ENCODE measurements at places on chromosomes 7 and 10. TPM values are rescaled to one million over a fixed set of nuclear protein-coding genes. Genes with fewer than 3 reads are reported as not detected.

DNA sequence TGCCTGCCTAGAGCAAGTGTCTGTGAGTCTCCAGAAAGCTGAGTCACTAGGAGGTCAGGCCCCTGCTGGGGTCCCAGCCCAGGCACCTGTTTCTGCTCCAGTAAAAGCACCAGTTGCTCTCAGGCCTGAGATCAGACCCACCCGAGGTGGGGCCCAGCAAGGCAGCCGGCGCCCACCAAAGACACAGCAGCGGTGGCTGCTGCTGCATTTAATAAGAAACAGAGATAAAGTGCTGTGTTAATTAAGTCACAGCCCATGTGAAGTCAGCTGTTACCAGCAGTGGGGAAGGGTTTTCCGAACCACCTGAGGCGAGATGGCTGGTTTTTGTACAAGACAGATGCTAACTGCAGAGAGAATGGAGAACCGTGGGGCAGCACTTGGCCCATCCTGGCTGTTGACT, 12.1 kb upstream of the LRRC18 start:
- H3K27ac ChIP-seq = no peak overlapping the region
- H3K4me1 ChIP-seq = no peaks in the 10 kb centered on the region
- no peak for DNase-seq

The TCF7L2 gene
- 15.3 TPM for total RNA-seq

The VAX1 gene
- total RNA-seq = not detected

The TMEM243 gene
- total RNA-seq = 61.8 TPM

DNA sequence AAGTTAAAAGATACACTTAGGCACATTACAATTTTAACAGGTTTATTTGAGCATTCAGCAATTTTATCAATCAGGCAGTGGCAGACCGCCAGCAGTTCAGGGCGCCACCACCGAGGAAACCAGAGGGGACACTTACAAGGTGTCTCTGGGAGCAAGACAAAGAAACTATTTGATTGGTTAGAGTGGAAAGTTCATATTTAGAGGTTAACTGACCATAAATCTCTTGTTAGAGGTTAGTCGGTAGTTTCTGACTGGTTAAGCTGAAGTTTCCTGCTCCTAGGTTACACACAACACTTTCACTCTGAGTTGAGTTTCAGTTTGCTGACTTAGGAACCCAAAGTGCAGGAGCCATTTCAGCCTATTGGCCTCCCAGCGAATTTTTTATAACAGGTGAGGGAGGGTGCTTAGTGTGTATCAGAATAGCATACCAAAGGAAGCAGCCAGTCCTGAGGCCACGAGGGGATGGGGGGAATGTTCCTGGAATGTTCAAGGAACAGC, 10.8 kb upstream of the PVRIG start:
- H3K4me1 ChIP-seq = peaks cover 30% of the 10 kb centered on the region
- no peak overlapping the region for H3K27ac ChIP-seq
- DNase-seq = no peak

The CCDC172 gene
- not detected for total RNA-seq

DNA sequence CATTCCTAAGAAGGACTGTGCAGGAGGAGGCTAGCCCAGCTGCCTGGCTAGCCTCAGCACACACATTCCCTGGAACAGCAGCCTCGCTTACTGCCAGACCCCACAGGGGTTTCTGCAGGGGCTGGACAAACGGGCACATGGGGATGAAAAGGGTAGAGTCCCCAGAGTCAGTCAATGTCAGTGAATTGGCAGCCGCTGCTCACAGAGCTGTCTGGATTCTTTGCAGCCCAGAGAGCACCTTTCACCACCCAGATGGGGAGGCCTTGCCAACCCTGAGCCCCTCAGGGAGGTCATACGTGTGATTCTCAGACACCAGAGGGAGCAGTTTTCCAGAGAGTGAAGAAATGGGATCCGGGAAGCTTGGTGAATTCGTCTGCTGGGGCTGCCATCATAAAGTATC, 143.3 kb downstream of the KCNMA1 start:
- H3K27ac ChIP-seq = no peak overlapping the region
- no peaks in the 10 kb centered on the region for H3K4me1 ChIP-seq
- DNase-seq = no peak
- no peak overlapping the region for H3K4me3 ChIP-seq

- H3K36me3 ChIP-seq = no peaks in the 10 kb centered on the region
- H3K27ac ChIP-seq = no peak overlapping the region
- DNase-seq = no peak
- no peak overlapping the region for H3K4me3 ChIP-seq
Observed at GRCh38 chr10:29805134-29805723, 170.5 kb upstream of the SVIL start.

DNA sequence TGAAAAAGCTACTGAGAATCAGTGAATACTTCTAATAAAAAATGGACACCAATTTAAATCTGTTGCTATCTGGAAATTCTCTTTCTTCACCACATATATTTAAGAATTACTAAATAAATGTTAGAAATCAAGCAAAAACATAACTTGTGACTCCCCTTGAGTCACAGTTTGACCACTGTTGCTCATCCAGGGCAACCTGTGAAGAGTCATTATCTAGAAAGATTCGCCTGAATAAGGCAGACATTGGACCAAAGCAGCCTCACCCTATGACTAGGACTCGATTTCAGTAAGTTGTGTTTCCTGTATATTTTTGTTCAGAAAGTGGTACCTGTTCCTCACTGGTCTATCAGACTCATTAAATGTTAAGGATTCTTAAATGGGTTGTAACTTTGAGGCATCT, 572.4 kb downstream of the ATRNL1 start:
- H3K27ac ChIP-seq = no peak overlapping the region
- no peaks in the 10 kb centered on the region for H3K4me1 ChIP-seq
- no peak for DNase-seq
- no peaks in the 10 kb centered on the region for H3K36me3 ChIP-seq
- H3K27me3 ChIP-seq = no peaks in the 10 kb centered on the region

- no peak overlapping the region for H3K27ac ChIP-seq
- DNase-seq = no peak
- H3K27me3 ChIP-seq = no peaks in the 10 kb centered on the region
- no peaks in the 10 kb centered on the region for H3K36me3 ChIP-seq
Observed at GRCh38 chr10:14399641-14400040, 68.9 kb upstream of the FRMD4A start.

- H3K36me3 ChIP-seq = no peaks in the 10 kb centered on the region
- DNase-seq = no peak
- no peak overlapping the region for H3K27ac ChIP-seq
- H3K4me3 ChIP-seq = no peak overlapping the region
- H3K4me1 ChIP-seq = no peaks in the 10 kb centered on the region
- H3K27me3 ChIP-seq = no peaks in the 10 kb centered on the region
Observed at GRCh38 chr7:112143136-112143535, 63.1 kb downstream of the DOCK4 start.

- H3K27me3 ChIP-seq = peaks cover 35% of the 10 kb centered on the region
- H3K4me1 ChIP-seq = peaks cover 34% of the 10 kb centered on the region
- no peak within 1 kb of the TSS for H3K27ac ChIP-seq
- no peak within 1 kb of the TSS for H3K4me3 ChIP-seq
- no peaks in the 10 kb centered on the region for H3K36me3 ChIP-seq
- DNase-seq = no peak
Observed at GRCh38 chr7:28958235-28958979, at the start of gene TRIL. TRIL (minus strand) TSS chr7:28958330; CDS start chr7:28958046, 284 bp downstream.

DNA sequence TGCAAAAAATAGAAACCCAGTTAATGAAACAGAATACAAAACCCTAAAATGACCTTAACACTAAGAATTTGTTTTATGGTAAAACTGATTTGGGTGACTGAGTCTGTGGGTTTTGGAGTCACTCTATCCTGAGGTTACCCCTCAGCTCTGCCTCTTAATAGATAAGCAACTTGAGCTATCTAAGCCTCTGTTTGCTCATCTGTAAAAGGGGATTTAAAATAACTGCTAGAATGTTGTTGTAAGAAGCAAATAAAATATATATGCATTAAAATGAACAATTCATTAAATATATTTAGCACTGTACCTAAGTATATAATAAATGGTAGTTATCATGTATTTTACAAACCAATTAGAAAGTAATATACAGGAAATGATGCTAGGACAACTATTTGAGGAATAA, 115.4 kb downstream of the CABCOCO1 start:
- no peaks in the 10 kb centered on the region for H3K27me3 ChIP-seq
- no peak for DNase-seq
- H3K4me1 ChIP-seq = no peaks in the 10 kb centered on the region

GRCh38 chr7:26200038-26200443, 505 bp downstream of the HNRNPA2B1 start:
- peaks cover 12% of the 10 kb centered on the region for H3K4me1 ChIP-seq
- peak overlapping the region; percentile 87 for H3K4me3 ChIP-seq
- H3K36me3 ChIP-seq = peaks cover 34% of the 10 kb centered on the region
- no peaks in the 10 kb centered on the region for H3K27me3 ChIP-seq
- DNase-seq = peak; percentile 90

DNA sequence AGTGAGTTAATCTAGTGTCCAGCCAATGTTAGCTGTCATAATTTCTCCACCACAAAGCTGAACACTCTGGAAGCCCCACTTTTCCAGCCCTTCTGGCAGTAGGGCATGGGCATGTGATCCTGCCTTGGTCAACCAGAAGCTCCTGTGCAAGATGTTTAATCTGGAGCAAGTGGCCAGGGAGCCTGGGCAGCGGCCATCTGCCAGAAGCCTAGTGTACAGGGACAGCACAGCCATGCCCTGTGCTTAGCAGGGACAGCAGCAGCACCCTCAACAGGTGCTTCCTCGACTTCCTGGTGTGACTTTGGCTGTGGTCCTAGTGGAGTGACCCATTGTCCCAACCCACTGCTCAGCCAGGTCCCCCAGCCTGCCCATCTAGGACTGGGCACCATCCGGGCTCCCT, 10.3 kb downstream of the RBP3 start:
- H3K36me3 ChIP-seq = no peaks in the 10 kb centered on the region
- no peaks in the 10 kb centered on the region for H3K27me3 ChIP-seq
- no peak for DNase-seq
- no peaks in the 10 kb centered on the region for H3K4me1 ChIP-seq
- no peak overlapping the region for H3K27ac ChIP-seq

- no peaks in the 10 kb centered on the region for H3K4me1 ChIP-seq
- no peak overlapping the region for H3K4me3 ChIP-seq
- no peaks in the 10 kb centered on the region for H3K36me3 ChIP-seq
Observed at GRCh38 chr7:105487579-105488571, 34.2 kb downstream of the PUS7 start.

The HTRA1 gene
- total RNA-seq = not detected

The CACNB2 gene
- total RNA-seq = not detected

GRCh38 chr7:44122529-44122928, 819 bp downstream of the POLD2 start:
- H3K4me1 ChIP-seq = peaks cover 15% of the 10 kb centered on the region
- H3K27me3 ChIP-seq = no peaks in the 10 kb centered on the region
- H3K27ac ChIP-seq = peak overlapping the region; percentile 23
- no peak for DNase-seq

The IQUB gene
- 0.09 TPM for total RNA-seq

GRCh38 chr10:129541200-129541599, 74.2 kb downstream of the MGMT start:
- no peaks in the 10 kb centered on the region for H3K4me1 ChIP-seq
- no peak overlapping the region for H3K27ac ChIP-seq
- H3K36me3 ChIP-seq = no peaks in the 10 kb centered on the region
- H3K27me3 ChIP-seq = no peaks in the 10 kb centered on the region

- H3K4me3 ChIP-seq = no peak overlapping the region
- H3K36me3 ChIP-seq = no peaks in the 10 kb centered on the region
- H3K4me1 ChIP-seq = no peaks in the 10 kb centered on the region
- H3K27ac ChIP-seq = no peak overlapping the region
Observed at GRCh38 chr10:46037107-46037825, 6.8 kb upstream of the NCOA4 start.

DNA sequence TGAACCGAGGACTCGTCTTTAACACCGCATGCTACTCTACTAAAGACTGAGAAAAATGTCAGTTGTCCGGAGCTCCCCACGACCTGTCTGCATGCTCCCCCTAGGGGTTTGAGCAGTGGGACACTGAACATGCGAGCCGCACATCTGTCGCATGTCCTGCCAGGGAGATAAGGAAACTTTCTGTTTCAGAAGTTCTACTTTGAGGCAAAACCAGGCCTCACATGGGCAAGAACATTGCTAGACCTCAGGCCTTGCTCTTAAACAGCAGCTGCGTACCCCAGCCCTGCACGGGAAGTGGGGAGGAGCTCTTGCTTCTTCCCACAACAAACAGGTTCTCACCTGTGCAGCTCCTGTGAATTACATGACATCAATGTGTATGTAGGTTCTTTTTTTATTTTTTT, 30.3 kb upstream of the HERPUD2 start:
- no peaks in the 10 kb centered on the region for H3K27me3 ChIP-seq
- DNase-seq = peak; percentile 36
- no peak overlapping the region for H3K4me3 ChIP-seq
- H3K36me3 ChIP-seq = no peaks in the 10 kb centered on the region

DNA sequence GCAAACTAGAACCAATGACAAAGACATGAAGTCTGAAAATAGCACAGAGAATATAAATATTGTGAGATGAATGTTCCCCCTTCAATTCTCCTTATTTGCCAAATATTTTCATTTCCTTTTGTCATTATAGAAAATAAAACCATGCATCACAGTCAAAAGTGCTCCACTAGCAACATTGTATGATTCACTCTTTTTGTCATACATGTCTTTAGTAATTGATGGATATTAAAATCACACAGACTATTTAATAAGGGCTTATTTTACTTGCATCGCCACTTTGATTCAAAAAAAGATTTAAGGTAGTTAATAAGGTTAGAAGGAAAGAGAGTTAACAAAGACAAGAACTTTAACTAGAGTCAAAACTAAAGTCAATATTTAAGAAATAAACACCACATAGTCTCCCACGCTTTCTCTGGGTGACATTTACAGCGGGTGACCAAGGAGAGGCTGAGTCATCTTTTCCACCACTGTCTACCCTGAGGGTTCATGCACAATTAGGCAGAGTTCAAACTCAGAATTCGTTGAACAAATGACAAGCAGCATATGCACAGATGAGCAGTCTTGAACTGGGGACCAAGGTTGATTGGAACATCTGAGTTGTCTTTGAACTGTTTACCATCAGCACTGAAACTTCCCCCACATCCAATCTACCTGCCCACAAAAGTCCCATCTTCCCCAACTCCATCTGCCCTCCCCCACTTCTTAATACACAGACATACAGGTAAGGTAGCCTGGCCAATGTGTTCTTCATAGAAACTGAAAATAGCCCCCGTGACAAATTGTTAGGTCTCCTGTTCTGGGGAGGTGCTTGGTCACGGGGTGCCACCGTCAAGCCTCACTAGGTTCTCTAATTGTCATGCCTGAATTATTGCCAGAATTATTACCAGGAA, 42.5 kb downstream of the C7orf25 start:
- H3K36me3 ChIP-seq = no peaks in the 10 kb centered on the region
- H3K4me1 ChIP-seq = no peaks in the 10 kb centered on the region
- DNase-seq = no peak
- H3K27me3 ChIP-seq = no peaks in the 10 kb centered on the region
- no peak overlapping the region for H3K27ac ChIP-seq

DNA sequence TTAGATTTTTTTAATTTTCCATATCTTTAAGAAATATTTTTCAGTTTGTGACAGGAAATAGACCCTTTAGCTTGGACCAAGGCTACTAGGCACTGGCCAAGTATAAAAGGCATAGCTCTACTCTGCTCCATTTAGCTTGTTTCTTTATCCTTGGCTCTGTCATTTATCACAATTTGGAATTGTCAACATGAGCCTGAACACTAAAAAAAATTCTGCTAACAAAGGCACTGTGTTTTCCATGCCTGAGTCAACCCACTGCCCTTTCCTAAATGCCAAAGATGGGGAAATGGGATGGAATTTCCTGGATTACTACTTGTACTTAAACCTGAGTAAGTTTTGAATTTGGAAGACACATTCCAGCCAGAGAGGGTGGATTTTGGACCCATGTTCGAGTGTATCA, 128.4 kb downstream of the NSUN6 start:
- no peaks in the 10 kb centered on the region for H3K27me3 ChIP-seq
- no peaks in the 10 kb centered on the region for H3K36me3 ChIP-seq
- no peak overlapping the region for H3K27ac ChIP-seq
- no peak for DNase-seq
- no peaks in the 10 kb centered on the region for H3K4me1 ChIP-seq
